T-helper 22 cell (primary cell): ENCODE measurements at places on chromosomes 16 and 17.

GRCh38 chr16:11688520-11688886 is 20.2 kb downstream of the SNN start:
- DNase-seq: no peak

- DNase-seq: peak; percentile 4
Observed at GRCh38 chr16:56932721-56933619, 1.0 kb downstream of the HERPUD1 start.

DNA sequence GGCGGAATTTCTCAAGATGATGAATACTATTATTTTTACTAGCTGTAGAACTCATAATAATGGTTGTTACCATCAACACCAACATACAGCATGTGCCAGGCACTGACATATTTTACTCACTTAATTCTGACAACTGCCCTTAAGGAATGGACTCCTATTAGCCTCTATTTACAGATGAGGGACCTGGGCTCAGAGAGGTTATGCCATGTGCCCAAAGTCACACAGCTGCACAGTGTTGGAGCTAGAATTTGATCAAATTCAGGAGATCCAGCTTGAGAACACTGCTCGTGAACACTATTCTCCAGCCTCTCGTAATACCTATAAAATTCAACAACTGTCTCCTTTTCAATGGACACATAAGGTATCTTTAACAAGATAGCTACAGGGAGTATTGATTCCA is 97.2 kb downstream of the XYLT1 start:
- DNase-seq: no peak

DNA sequence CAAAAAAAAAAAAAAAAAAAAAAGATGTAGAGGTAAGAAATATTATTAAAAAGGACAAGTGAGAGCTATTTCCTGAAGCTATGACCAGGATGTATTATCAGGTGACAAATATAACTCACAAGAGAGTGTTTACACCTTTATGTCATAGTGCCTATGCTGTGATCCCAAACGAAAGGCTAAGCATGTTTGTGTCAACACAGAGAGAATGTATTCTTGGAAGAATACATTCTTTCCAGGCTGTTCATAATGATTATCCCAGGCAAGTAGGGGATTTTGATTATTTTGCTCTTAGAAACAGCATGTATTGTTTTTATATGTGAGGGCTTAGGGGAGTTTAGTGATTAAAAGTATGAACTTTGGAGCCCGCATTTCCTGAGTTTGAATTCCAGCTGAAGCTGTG is 175.0 kb downstream of the SPECC1 start:
- no peak for DNase-seq

- no peak for DNase-seq
Observed at GRCh38 chr16:73608911-73609310, 561.0 kb upstream of the ZFHX3 start.

DNA sequence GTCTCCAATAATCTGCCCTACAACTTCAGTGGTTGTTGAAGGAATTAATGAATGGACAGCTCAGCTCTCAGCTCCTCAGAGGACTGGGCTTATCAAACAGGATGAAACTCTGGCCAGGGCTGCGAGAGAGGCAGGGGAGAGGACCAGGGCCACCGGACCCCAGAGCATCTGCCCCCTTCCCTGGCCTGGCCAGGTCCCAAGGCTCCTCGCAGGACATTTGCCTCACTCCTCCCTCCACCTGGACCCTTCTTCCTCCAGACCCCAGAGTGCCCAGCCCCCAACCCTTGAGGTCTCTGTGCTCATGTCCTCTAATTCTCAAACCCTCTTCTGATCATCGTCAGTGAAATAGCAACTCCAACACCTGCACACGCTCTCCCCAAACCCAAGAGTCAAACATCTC is 3.7 kb downstream of the CD300C start:
- no peak for DNase-seq

DNA sequence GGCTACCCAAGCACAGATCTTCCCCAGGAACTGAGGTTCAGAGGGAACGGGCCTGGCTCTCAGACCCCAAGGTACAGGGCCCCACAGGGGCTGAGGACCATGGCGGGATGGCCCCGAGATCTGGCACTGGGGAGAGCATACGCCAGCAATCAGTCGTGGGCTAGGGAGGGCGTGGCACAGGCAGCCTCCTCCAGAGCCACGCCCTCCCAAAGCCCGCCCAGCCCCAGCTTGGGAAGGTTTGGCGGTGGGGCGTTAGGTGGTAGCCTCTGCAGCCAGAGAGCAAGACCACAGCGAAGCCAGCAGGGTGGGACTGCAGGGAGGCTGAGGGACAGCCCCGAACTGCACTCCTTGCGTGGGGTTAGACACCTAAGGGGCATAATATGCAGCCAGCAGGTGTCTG is 11.6 kb downstream of the WNT9B start:
- DNase-seq: no peak
